ENCODE measurements at places on chromosomes 1 and 21.

DNA sequence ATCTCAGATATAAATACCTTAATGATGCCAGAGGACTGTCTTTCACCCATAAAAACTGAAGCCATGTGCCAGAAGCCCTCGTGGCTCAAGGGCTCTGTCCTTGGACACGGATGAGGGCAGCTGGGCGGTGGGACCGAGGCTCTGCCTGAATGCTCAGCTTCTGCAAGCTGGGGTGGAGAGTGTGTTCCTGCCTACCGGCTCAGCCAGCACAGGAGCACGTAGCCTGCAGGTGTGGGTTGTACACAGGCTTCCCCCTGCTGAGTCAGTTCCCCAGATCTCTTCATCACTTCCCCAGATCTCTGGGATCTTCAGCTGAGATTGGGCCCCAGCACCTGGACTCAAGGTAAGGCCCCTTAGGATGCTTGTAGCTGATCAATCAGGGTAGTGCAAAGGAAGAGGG lies 15.4 kb downstream of the KCNJ15 start:
- DNase-seq: no peak

DNA sequence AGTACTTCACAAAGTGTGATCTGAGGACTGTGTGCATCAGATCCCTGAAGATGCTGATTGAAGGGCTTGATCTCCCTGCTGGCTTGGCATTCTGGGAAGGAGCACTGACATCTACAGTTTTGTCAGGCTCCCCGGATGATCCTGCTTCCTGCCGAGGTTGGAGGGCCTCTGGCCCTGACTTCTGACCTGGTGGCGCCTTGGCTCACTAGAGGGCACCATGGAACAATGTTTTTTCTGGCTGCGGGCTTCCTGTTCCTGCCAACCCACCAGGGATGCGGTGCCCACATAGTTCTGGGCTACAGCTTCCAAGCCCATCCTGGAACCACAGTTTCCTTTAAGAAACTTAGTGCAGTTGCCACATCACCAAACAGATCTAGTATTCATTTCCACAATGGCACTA lies 38.8 kb upstream of the RASAL2 start:
- DNase-seq: no peak

DNA sequence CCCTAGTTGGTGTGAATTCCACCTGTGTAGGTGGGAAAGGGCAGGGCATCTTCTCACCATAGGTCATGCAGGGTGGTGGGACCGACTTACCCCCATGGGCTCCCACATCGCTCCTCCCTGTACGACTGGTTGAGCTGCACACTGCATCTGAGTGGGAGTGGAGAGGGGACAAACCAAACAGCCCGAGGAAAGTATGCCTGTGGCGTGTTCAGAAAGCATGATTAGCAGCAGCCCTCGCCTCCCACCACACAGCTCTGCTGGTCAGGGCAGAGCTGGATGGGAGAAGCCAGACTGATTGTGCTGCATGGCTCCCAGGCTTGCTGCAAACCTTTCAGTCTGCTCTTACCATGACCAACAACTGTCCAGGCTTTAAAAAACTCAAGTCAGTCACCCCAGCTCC lies 24.4 kb downstream of the VANGL1 start:
- DNase-seq: no peak

DNA sequence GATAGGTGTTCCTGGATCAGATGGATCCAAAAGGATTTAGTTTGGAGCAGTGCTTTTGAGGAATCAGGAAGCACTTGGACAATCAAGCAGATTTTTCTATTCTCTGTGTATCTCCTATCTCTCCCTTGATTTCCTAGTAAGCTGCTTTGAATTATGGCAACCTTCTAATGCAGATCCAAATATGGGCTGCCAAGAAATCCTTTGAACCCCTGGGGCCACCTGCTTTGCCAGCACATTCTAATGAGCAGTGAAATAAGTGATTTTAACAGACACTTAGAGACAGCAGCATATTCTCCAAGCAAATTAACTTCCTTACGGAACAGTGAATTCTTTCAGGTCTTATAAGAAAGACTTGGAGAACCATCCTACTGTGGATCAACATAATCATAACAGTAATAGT lies 195.4 kb downstream of the GPR52 start:
- DNase-seq: no peak

DNA sequence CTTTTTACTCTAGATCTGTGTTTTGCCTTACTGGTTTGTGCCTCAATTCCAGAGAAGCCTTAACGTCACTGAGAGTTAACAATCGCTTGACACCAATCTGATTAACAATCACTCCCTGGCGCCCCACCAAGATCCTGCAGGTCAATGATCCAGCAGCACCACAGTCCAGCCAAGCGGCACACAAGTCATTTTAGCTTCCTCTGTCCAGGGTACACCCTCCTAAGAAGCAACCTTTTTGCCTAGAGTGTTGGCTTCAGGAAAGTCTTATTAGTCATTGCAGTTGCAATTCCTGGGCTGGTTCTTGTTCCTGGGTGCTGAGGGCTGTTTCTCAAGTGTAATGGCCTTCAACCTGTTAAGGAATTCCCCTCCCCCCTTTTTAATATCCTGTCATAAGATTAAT lies 323.0 kb upstream of the USP25 start:
- no peak for DNase-seq

- DNase-seq: no peak
These were observed 20.9 kb upstream of the PLXNA2 start for GRCh38 chr1:208265122-208265469.

- DNase-seq: no peak
These were observed 463 bp downstream of the IL12RB2 start for GRCh38 chr1:67308136-67308535.

GRCh38 chr1:116409751-116410191 lies 36.7 kb downstream of the ATP1A1 start:
- no peak for DNase-seq

- no peak for DNase-seq
These were observed 653 bp upstream of the IFFO2 start for GRCh38 chr1:18957136-18957521.

- DNase-seq: no peak
These were observed 2.4 kb upstream of the TARS2 start for GRCh38 chr1:150484861-150485260.

DNA sequence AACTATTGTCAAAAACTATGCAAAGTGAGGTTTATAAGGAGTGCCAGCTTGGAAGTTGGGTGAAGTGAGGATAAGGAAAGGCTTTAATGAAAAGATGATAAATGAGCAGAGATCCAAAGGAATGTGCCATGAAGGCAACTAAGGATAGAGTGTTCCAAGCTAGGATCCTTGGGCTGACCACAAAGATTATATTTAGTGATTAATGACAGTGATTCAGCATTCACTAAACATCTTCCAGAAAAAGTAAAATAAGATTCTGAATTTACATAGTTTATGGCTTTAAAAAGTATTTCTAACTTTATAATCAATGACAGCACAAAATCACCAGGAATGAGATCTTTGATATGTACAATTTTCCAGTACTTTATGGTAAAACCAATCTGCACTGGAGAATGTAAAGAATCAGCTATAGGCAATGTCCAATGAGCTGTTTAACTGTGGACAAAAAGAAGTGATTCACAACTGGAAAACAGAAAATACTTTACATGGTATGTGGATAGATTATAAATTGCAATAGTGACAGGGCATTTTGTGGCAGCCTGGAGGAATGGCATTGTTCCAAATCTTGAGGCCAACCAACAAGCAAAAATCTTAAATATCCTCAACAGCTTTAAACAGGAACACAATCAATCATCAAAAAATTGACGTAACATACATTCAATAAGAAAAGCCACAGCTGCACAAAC lies 91.2 kb upstream of the KCTD3 start:
- no peak for DNase-seq

DNA sequence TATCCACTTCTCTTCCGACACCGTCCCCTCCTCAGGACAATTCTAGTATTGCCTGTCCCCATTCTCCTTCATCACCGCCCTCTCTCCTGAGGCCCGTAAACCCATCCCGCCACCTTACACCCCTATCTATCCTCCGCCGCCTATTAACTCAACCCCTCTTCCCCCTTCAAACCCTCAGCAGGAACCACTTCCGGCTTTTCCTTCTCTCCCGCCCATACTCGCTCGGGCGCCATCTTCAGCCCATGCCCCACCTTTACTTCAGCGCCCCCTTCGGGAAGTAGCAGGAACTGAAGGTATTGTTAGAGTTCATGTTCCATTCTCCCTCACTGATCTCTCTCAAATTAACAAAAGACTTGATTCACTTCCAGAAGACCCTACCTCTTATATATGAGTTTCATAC lies 31.6 kb downstream of the VN1R5 start:
- no peak for DNase-seq

- DNase-seq: no peak
These were observed 26.7 kb upstream of the COL16A1 start for GRCh38 chr1:31730336-31731048.

DNA sequence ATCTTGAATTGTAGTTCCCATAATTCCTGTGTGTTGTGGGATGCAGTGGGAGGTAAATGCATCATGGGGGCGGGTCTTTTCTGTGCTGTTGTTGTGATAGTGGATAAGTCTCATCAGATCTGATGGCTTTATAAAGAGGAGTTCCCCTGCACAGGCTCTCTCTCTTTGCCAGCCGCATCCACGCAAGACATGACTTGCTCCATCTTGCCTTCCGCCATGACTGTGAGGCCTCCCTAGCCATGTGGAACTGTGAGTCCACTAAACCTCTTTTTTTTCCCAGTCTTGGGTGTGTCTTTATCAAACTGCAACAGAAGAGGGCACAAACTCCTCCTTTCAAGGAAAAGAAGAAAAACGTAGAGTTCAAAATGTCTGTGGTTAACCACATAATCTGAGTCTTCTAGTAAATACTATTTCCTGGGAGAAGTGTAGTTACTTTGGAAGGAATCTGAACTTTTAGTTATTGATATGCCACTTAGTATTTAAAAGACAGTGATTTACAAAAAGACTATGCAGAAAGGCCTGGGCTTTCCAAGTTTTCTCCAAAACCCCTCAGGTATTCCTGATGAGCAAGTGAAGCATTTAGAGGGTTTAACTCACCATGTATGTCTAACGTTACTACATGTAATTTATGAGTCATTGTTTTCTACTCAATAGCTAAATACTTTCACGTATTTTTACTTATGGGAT lies 10.0 kb downstream of the ADAMTS1 start:
- no peak for DNase-seq

DNA sequence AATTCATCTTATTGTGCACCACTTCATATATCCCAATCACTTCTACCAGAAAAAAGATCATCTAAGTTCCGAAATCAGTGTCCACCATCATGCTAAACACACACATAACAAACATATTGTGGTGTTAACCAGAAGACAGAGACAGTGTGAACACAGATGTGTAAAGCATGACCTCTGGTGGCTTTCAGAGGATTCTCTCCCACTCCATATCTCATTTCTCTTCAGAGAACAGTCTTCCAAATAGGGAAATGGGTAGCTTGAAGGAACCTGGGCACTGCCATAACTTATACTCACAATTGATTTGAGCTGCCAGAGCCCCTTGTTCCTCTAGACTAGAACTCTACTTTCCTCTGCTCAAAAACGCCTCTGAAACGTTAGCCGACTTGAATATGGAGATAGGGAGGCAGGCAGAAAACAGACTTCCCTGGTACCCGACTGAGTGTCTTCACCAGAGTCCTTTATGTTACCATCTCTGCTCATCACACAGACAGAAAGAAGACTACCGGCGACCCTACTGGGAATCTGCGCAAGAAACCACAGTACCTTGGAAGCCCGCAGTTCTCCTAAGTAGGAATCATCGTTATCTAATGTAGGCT lies 1.8 kb upstream of the ELAPOR1 start:
- no peak for DNase-seq

DNA sequence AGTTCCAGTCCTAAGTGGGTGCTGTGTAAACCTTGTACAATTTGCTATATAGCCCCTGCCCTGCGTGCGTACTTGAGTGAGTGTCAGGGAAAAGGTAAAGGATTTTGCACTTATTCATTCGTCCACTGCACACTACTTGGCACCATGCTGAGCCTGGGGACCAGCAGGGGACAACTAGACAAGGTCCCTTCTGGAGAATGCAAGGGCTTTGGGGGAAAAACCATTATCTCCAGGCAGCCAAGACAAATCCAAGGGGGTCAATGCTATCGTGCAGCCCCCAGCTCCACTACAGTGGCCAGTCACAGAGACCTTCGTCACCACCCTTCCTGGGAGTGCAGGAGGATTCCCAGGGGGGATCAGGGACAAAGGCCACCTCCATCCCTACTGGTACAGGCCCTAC lies 39.7 kb downstream of the MATN1 start:
- DNase-seq: no peak

DNA sequence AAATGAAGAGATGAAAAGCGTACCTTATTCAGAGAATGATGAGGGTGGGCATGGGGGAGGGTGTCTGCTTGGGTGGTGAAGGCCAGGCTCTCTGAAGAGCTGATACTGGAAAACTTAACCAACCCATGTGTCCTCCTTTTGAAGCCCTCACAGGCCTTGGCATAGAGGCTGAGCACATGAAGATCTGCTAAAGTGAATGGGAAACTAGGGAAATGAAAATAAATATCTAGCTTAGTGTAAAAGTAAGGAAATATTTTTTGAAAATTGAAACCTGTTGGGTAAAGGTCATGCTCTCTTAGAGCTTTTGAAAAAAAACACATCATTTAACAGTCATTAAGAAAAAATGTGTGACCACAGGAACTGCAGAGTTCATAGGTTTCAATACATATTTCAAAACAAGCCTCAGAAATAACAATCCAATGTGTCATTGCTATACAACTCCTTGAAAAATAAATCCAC lies 40.5 kb upstream of the RALGPS2 start:
- DNase-seq: no peak

- no peak for DNase-seq
These were observed 256.4 kb downstream of the PRDM2 start for GRCh38 chr1:13956393-13956792.

- no peak for DNase-seq
These were observed 375.3 kb upstream of the C1orf87 start for GRCh38 chr1:60448850-60449249.

DNA sequence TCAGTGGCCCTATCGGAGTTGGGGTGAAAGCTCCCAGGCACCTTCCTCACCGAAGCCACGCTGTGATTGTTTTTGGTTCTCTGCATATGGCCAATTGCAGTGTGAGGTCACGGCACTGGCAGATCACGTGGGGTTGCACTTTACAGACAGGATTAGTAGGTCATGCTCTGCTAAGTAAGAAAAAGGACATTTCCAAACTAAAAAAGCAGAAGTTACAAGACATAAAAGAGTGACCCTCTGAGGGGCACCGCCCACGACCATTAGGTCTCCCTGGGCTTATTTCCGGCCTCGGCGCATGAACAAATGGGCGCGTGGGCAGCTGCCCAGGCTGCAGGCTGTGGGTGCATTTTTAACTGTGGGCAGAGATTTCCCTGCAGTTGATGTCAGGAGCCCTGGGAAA lies 2.0 kb downstream of the CAPN9 start:
- DNase-seq: no peak

DNA sequence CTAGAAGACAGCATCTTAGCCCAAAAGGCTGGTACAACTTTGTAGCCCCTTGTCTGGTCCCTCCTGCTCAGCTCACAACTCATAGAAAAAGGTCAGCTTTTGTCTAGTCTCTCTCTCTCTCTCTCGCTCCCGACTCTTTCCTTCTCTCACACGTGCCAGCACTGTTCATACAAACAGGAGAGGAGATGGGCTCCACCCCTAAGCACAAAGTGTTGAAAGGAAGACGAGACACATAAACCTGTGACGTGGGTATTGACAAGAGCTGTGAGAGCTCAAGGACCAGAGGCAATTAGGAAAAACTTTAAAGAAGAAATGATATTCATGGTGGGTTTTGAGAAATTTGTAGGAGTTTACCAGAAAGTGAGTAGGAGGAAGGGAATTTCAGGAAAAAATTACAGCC lies 23.6 kb upstream of the KCNC4 start:
- DNase-seq: no peak

- no peak for DNase-seq
These were observed 40.1 kb upstream of the C1orf174 start for GRCh38 chr1:3940081-3940753.

- no peak for DNase-seq
These were observed 15.4 kb downstream of the RIMS3 start for GRCh38 chr1:40650075-40650474.

- no peak for DNase-seq
These were observed 28.2 kb downstream of the GPBP1L1 start for GRCh38 chr1:45658171-45658570.
